T-helper 1 cell (primary cell): ENCODE measurements at places on chromosomes 12 and 14.

DNA sequence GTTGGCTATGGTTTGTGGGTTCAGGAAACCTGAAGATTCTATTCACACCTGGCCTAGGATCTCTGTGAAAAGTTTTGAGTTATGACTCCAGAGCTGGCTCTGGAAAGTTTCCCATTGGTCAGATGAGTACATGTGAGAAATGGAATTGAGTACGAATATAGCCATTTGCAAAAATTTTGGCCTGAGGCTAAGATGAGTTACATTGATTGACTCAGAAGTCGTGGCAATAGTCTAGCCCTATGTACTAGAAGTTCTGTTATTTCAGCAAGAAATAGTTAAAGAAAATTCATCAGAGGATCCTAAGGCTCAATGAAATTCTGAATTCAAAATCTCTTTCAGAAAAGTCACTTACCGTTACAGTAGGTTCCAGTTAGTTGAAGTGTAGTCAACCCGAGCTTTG lies 109.9 kb downstream of the PTCSC3 start:
- no peak for DNase-seq

DNA sequence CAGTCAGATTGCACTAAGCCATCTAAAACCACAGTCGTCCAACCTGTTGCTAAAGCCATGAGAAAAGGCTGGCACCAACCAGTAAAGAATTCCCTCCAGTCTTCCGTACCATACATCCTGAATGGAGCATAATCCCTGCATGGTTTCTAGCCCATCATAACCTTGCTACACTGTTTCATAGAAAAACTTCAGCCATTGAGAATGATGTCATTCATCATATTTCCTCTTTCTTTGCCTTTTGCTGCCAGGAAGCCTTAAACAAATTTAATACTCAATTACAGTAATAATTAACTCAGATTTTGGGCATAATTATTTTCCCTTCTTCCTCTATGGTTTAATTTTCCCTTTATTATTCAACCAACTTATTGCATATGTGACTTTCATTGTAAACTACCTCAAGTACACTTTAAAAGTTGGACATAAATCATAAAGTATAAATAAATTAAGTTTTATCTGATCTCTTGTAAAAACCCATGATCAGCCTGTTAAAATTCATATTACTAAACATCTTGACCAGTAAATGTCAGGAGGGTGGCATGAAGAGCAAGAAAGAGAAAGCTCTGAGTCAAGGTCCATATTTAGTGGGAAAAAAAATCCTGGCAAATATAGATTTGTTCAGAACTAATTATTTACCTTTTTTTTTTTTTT lies 264.7 kb downstream of the ZFP36L1 start:
- no peak for DNase-seq

- DNase-seq = no peak
Measured at GRCh38 chr14:88682495-88683114, 110.1 kb downstream of the EML5 start.

DNA sequence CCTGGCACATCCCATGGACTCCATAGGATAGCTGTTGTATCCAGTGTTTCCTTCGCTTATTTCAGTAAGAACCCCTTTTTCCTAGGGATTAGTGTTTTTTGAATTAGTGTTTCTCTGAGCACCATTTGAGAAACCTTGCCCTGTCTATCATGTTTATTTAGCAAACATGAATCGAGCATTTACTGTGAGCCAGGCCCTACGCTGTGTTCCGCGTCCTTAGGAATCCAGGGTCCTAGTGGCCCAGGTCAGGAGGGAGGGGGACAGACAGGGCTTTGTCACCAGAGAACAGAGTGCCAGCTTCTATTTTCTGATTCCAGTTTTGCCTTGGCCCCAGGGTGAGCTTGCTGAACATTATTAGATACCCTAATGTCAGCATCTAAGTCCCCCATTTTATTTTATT lies 2.5 kb downstream of the TEAD4 start:
- DNase-seq = no peak

GRCh38 chr12:105864901-105865300 lies 273.9 kb downstream of the NUAK1 start:
- no peak for DNase-seq

DNA sequence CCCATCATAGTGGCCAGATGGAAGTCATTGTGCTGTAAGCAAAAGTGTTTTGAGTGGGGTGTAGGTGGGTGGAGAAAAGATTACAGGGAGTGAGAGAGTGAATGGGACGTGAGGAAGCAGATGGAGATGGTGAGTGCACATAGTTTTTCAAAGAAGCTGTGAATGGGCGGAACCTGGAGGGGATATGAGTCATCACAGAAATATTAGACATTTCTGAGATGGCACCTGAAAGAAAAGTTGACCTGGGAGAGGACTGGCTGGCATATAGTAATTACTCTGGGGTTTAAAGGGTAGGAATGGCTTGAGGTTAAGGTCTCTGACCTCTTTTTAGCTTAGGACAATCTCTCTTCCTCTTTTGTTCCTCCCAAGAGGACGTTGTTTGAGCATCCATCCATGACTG lies 50.5 kb downstream of the ANO4 start:
- no peak for DNase-seq

DNA sequence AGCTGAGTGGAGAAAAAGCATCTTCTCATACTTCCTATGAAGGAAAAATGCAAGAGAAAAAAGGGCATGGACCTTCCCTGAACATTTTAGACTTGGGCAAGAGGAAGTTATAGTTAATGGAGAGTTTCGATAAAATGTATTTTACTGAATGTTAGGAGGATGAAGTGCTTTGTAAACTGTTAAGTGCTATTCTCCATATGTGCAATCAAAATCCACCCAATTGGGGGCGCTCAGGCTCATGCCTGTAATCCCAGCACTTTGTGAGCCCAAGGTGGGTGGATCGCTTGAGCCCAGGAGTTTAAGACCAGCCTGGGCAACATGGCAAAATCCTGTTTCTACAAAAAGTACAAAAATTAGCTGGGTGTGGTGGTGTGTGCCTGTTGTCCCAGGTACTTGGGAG lies 1.9 kb upstream of the CNPY2 start:
- DNase-seq = no peak

DNA sequence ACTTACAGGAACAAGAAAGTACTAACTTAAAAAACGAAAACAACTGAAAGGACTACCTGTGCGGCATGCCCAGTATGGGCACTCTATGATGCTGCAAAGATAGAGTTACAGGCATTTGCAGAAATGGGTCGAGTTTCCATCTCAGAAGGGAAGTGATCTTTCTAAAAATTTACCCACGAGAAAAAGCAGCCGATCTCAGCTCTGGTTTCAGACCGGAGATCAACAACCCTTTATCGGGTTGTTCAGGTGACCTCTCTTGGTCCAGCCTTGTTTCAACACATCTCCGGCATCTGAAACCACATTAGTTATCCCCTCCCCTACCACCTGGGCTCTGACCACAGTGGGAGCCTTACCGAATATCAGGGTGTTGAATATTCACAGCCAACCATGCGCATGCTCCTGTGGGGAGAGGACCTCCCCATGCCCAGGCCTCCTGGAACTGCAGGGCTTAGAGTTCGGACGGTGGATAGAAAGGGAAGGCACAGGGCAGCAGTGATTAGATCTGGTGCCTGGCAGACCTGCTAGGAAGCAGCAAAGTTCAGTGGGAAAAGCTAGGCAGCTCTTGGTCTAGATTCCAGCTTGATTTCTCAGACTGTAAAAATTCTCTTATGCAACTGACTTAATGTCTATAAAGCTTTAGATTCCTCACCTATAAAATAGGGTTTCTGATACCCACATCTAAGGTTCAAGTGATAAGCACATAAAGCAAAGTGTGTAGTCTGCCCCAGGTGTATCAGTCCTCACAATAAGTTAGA lies 906.0 kb downstream of the VRK1 start:
- DNase-seq = no peak

DNA sequence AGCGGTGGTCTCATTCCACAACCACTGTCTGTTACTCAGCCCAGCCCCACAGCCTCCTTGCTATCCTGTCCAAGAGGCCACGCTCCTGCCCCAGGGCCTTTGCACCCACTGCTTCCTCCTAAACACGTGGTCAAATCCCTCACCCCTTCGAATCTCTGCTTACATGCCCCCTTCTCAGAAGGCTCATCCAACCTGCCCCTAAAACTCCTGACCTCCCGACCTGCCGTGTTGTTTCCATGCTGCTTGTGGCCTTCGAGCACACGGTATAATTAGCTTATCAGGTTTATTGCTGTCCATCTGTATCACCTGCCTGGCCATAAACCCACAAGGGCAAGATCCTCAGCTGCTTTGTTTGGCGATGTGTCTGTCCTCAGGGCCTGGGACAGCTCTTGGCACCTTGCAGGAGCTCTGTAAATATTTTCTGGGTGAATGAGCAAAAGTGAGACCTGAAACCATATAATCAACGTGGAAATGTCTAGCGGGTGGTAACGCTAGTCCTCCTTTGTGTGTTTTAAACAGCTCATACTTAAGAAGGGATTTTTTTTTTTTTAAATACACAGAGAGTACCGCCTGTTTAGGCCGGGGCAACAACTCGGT lies 36.0 kb downstream of the SCARB1 start:
- no peak for DNase-seq

- no peak for DNase-seq
Measured at GRCh38 chr14:101851736-101852405, 90.4 kb downstream of the PPP2R5C start.
